Heart left ventricle (tissue), 16 donors: ENCODE measurements at places on chromosomes 2 and 18.

- no peak for DNase-seq
These were observed 8.0 kb upstream of the KDM3A start for GRCh38 chr2:86433137-86433536.

DNA sequence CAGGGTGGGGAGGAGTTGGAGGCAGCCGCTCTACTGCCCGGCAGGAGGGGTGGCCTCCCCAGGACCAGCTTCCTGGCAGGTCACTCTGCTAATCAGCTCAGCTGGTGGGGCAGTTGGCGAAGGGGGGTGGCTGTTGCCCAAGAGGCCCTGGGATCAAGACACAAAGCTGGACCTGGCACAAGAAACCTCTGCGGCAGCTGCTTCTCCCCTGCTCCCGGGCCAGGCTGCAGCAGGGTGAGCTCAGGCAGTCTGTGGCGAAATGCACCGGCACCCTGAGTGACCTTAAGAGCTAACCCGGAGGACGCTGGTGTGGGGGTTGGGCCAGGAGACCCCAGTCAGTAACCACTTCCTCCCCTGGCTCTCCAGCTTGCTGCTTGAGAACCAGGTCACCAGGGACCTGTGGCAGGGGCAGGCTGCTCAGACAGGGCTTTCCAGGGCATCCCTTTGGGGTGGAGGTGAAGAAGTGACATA, 31.1 kb downstream of the TOGARAM2 start:
- DNase-seq: peak; percentile 85

GRCh38 chr2:120670371-120670770, 65.3 kb upstream of the GLI2 start:
- no peak for DNase-seq

DNA sequence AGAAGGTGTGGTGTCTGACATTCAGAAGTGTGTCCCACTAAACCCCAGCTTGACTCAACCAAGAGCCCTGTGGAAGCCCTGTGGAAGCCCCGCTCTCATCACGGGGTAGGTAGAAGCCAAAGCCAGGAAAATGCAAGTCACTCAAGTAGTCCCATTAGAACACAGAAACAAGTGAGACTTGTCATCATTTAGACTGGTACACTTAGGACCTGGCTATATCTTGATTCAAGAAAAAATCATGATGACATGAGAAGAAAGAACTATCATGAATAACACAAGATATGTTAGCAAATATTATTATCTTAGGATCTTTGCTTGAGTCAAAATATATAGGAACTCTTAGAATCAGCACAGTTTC, 28.2 kb upstream of the SULT1C4 start:
- no peak for DNase-seq

- DNase-seq: no peak
These were observed 79.3 kb downstream of the SDC1 start for GRCh38 chr2:20145497-20146193.

GRCh38 chr2:1226766-1227165, 186.5 kb upstream of the TPO start:
- DNase-seq: no peak

- peak; percentile 85 for DNase-seq
These were observed at the start of gene PDE11A for GRCh38 chr2:178072383-178073301. PDE11A (minus strand) TSS chr2:178072777; CDS start chr2:178072437, 340 bp downstream.

DNA sequence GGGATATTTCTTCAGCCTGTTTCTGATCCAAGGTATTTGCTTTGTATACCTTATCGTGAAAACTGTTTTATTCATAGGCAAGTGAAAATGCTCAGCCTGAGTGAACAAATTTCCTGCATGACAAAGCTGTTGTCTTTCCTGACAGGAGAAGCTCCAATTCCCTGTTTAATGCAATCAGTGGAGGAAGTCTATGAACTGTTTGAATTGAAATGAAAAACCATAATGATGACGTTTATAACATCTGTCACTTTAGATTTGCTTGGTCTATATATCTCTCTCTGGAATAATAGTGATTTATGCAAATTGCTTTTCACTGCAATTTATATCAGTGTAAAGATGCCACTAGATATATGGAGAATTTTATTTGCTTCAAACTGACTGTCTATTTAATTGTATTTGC, 239.4 kb upstream of the HNMT start:
- DNase-seq: no peak

- no peak for DNase-seq
These were observed 40.8 kb upstream of the FRZB start for GRCh38 chr2:182907081-182907830.

GRCh38 chr2:126784621-126785020, 114.1 kb upstream of the TEX51 start:
- no peak for DNase-seq

DNA sequence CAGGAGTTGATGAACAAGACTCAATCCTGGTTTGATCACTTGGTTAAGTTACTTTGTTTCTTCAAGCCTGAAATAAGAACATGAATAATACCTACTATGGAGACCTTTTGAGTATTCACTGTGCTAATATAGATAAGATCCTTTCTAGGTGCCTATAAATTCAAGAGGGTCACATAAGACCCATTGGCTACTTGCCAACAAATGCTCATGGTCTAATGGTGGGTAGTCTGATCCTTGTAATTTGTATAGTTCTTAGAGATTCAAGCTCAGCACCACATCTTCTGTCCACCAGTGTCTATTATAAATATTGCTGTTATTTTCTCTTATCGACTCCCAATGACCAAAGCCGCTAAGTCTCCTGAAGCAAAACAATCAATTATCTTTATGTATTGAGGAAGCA, 27.4 kb upstream of the ACSL3 start:
- DNase-seq: no peak

- DNase-seq: no peak
These were observed 8.7 kb upstream of the TEX261 start for GRCh38 chr2:71003396-71003795.

DNA sequence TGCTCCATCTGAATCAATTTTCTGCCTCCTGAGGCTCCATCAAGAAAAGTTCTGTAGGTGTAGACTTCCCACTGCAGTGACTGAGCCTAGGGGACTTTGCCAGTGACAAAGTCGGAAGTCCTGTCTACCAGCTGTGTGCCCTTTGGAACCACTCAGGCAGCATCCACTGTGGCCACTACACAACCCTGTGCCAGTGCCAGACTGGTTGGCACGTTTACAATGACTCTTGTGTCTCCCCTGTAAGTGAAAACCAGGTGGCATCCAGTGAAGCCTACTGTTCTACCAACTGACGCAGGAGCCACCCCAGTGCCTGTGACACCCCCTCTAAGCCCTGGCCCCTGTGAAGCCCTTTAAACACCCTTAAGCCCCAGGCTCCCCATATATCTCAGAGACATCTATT, 132.1 kb upstream of the SERPINE2 start:
- DNase-seq: no peak

- no peak for DNase-seq
These were observed 1.3 kb upstream of the SMAD2 start for GRCh38 chr18:47931718-47932103.

GRCh38 chr2:71944183-71944550, 203.5 kb downstream of the CYP26B1 start:
- no peak for DNase-seq

DNA sequence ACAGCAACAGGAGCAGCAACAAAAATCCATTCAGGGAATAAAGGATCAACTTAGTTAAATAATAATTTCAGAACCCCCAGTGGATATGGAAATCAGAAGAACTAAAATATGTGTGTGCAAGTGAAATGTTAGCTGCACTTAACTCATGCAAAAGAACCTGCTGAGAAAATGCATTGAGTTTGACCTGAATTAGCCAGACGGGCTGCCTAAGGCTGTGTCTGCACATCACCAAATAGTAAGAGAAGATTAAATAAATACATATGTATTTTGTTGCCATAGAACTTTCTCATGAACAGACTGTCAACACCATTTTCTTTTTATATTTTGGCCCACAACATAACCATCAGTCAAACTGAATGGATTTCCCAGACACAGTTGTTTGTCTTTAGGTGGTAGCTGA, 262.0 kb upstream of the PIK3C3 start:
- no peak for DNase-seq

DNA sequence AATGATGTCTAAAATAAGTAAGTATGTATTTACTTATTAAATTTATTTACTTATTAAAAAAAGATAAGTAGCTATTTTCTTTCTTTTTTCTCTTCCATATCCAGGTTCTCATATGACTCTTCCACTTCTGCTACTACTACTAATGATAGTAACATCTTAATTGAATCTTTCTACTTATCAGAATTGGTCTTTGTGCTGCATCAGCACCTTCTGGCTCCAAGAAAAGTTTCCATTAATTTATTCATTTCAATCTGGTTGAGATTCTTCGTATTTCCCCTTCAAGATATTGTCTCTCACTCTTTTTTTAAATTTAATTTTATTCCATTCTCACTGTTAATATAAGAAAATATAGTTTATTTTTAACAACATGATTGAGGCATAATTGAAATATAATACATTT, 1675.4 kb downstream of the DPP10 start:
- no peak for DNase-seq

GRCh38 chr2:240884221-240884620, 11.7 kb downstream of the MAB21L4 start:
- DNase-seq: no peak

DNA sequence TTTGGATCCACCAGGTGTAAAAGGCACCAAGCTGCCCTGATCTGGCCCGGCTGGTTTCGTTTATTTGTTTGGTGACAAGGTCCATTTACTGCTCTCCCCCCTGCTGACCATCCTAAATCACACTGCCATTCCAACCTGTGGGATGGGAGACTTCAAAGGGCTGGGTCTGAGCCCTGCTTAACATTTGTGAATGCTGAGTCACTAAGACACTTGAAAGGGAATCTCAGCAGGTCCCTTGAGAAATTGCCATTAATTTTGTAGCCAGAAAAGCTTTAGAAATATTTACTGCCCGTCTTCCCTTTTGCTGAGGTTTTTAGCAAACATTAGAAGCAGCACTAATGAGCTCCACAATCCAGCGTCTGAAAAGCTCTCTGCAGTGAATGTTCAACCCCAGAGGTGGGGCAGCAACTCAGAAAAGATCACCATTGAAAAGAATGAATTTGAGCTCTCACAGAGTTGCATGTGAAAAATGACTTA, 133.8 kb downstream of the ARL4C start:
- no peak for DNase-seq

DNA sequence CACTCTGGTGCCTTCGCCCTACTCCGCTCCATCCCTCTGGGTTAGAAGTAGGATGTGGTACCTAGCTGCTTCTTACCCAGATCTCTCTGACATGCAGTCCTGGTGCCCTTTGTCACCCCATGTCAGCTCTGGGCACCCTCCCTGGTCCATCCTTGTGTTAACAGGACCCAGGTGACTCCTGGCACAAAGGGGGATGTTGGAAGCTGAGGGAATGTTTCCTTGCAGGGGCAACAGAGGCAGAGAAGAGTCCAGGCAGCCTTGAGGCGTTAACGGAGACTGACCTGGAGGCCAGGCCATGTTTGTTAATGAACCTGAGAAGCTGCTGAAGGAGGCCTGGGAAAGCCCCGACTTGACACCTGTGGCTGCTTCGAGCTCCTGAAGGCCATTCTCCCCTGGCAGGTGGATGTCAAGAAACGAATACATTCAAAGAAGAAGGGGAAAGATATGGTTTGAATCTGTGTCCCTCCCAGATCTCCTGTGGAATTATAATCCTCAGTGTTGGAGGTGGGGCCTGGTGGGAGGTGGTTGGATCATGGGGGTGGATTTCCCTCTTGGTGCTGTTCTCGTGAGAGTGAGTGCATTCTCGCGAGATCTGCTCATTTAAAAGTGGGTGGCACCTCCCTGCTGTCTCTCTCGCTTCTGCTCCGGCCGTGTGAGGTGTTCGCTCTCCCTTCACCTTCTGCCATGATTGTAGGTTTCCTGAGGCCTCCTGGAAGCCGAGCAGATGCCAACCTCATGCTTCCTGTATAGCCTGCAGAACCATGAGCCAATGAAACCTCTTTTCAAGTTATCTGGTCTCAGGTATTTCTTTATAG, 31.4 kb downstream of the NPPC start:
- DNase-seq: no peak

DNA sequence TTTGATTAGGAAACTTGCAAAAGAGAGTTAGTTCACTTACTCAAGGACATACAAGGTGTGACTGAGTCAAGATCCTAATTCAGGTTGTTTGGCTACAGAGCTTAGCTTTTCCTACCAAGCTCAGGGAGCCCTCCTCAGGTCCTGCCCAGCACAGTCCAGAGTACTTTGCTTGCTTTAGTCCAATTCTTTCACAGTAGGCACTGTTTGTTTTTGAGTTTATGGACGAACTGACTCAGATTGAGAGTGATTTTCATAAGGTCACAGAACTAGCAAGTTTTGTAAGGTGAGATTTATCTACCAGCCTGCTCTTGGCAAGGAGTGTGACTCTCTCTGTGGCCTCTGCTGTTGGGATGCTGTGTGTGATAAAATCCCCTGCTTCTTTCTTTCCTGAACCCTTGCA, 310.5 kb downstream of the PTPRM start:
- no peak for DNase-seq

DNA sequence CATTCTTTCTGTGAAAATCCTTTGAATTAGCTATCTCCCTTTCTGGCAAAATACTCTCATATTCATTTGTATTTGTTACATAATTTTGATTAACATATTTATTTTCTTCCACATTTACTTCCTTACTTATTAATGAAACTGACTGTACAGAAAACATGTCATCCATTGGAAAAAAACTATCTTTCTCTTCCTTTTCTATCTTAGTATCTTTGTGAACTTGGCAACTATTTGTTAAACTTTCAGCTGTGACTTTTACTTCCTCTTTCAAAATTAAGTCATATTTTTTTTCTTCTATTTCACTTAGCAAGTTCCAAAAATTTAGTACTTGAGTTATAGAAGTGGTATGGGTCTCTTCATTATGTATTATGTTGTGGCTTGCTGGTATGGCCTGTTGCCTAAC, 2.6 kb downstream of the RAD51AP2 start:
- DNase-seq: no peak

- DNase-seq: no peak
These were observed 43.1 kb downstream of the ACKR3 start for GRCh38 chr2:236612737-236613136.

- DNase-seq: no peak
These were observed 212.5 kb downstream of the SETBP1 start for GRCh38 chr18:44893045-44893706.
